ENCODE measurements at places on chromosomes 4 and X.
A peak's percentile ranks its signal among the peaks of the same experiment; 100 is the strongest.

DNA sequence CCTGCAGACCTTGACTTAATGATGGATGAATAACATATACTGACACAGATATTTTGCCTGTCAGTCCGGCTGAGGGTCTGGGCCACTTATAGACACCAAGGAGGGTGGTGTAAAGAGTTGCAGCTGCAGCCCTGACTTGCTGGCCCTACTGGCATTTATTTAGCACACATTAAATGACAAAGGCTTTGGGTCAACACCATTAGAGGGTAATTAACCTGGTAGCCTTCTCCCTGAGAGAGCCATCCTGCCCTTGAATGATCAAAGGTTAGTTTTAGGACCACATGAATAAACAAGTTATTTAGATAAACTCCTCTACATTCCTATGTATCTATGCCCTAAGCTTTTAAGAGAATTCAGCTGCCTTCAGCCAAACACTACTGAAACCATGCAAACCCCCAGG, 110.8 kb upstream of the DGKK start:
- DNase-seq, result no peak

GRCh38 chr4:98903963-98904362, 25.0 kb downstream of the EIF4E start:
- no peak for DNase-seq

GRCh38 chr4:1841887-1842210, 14.1 kb downstream of the LETM1 start:
- no peak for DNase-seq

DNA sequence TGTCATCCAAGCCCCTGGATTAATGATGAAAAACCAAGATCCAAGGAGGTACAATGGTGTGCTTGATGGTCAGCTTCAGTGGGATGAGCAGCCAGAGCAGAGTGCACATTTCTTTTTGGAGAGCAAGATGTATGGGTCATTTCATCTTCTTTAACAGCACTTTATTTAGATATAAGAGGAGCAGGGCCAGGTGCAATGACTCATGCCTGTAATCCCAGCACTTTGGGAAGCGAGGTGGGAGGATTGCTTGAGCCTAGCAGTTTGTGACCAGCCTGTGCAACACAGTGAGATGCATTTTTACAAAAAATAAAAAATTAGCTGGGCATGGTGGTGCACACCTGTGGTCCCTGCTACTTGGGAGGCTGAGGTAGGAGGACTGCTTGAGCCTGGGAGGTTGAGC, 45.3 kb upstream of the MAP3K15 start:
- DNase-seq, result no peak

GRCh38 chrX:124346877-124347241, 496 bp downstream of the SH2D1A start:
- no peak for DNase-seq

GRCh38 chr4:6474705-6475457, 2.5 kb upstream of the PPP2R2C start:
- DNase-seq, result no peak

DNA sequence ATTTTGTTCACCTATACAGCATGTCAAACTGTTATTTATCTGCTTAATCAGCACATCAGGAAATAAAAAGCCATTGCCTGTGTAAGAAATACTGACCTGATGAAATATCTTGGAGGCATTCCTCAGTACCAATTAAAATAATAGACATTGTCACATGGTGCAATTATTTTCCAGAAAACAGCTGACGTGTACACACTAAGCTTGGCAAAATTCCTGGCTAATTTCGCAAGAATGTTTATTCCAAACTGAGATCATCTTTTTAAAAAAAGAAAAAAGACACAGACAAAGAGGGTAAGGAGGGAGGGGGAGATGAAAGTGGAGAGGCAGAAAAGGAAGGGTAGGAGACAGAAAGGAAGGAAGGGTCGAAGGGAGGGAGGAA, 61.9 kb upstream of the NFKB1 start:
- DNase-seq, result no peak

DNA sequence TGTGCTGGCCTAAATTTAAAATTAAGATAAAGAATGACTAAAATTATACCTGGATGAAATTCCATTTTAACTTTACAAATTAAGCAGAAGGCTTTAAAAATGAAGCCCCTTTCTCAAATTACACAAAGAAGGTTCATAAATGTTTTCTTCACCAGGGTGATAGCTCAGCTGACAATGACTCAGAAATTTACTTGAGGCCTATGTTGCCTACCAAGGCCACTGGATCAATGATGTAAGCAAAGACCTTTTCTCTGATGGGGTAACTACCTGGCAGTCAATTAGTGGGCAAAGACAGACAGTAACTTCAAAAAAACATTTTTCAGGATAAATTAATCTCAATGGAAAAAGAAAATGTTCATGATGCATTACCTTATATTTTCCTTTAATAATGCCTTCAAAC, 23.9 kb upstream of the GPR34 start:
- no peak for DNase-seq

DNA sequence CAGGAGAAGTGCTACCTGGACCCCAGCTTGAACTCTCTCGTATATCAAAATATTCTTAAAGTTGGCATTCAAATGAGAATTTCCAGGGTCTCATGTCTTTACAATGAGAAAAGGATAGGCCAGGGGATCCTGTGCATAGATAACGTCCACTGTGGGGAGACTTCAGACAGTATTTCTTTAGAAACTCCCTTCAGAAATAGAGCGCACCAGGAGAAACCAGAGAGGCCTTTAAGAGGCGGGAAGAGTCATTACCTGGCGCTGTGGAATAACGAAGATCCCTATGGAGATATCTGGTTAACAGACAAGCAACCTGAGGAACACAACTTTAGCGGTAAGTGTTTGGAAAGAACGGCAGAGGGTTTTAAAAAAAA, 600 bp downstream of the RADX start:
- DNase-seq, result no peak

GRCh38 chr4:150098214-150098613, 20.0 kb downstream of the DCLK2 start:
- DNase-seq, result no peak

- DNase-seq, result no peak
Observed at GRCh38 chr4:75016472-75016871, 83.6 kb downstream of the PARM1 start.

GRCh38 chr4:107599841-107600240, 120.2 kb downstream of the PAPSS1 start:
- DNase-seq, result no peak

- DNase-seq, result peak; percentile 64
Observed at GRCh38 chr4:15805583-15806517, 27.7 kb downstream of the CD38 start.

DNA sequence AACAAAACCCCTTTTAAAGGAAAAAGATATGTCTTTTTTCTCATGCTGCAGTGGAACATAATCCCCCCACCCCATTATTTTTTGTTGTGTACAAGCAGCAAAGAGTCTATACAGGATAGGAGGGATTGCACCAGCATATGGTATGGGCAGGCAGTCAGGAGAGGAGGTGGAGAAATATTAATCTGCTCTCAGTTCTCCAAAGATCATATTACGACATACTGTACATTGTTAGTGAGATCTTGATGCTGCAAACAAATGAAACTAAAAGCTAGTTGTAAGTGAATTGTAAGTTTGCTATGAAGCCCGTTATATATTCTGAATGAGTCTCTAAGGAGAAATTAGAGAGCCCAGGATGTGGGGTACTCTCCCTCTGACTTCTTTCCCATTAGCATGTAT, 75.3 kb downstream of the RAPGEF2 start:
- DNase-seq, result no peak

DNA sequence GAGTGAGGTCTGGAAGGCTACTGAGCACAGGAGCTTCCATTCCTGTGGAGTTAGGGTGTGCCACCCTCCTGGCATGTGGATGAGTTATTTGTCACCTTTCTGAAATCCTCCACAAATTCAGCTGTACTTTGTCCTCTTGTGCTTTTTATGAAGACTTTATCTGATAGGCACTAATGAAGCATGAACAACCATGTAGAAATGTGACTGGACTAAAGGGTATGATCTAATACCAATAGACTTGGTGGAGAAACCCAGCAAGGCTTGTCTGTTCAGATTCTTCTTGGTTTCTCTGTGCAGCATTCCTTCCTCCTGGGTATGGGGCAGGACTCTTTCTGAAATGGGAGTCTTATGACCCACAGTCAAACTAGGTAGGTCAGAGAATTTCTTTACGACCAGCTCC, 9.6 kb downstream of the NBDY start:
- DNase-seq, result no peak

All from HEK293T (cell line).